ENCODE measurements at places on chromosomes 11 and 22.

DNA sequence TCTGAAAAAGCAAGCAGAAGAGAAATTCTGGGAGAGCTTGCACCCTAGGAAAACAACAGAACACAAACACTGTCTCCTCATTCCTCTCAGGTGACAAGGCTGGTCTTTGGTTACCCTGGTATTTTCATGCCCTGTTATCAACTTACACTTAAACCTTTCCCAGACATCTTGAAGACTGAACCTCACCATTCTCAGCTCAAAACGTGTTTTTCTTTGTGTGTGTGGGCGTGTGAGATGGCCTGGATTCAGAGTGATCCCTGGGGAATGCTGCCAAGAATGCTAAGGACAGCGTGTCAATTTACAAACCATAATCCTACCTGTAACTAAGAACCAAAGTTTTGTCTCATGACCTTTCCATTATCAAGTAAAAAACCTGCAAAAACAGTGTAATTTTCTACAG, 33.3 kb downstream of the ELF5 start:
- no peak for DNase-seq

GRCh38 chr22:30612789-30613188, 5.8 kb downstream of the TCN2 start:
- DNase-seq, result no peak

DNA sequence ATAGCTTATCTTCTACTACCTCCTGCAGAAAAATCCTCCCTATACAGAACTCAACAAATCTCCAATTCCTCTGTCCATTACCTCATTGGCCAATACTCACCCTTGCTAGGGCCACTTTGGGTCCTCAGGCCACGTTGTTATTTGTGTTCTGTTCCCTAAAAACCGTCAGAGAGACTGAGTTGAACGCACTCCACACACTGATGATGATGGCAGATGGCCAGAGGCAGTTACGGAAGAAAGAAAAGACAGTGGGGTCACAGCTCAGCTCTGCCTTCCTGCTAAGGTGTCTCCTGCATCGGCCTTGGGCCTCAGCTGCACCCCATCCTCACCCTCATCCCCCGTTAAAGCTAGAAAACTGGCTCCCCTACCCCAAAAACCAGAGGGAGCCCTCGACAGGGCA, 66.2 kb downstream of the MICAL3 start:
- DNase-seq, result no peak

DNA sequence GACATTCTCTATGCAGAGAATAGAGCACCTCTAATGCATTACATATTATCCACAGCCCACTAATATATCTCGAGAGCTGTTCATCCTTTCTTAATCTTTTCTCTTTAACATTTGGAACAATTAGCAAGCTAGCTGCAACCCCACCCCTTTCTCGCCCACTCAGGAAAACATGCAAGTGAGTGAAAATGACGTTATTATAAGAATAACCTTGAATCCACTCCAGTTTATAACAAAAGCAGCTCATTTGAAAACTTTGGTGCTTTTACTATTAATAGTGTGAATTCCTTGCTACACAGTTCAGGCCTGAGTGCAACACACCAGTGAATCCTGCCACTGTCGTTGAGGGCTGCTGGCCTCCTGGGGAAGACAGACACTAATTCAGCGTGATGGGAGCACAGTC, 63.3 kb upstream of the BMAL1 start:
- no peak for DNase-seq

Measured in activated CD4-positive, alpha-beta memory T cell treated with anti-CD3 and anti-CD28 coated beads for 36 hours (primary cell).